ENCODE measurements at places on chromosomes 7 and 10.

DNA sequence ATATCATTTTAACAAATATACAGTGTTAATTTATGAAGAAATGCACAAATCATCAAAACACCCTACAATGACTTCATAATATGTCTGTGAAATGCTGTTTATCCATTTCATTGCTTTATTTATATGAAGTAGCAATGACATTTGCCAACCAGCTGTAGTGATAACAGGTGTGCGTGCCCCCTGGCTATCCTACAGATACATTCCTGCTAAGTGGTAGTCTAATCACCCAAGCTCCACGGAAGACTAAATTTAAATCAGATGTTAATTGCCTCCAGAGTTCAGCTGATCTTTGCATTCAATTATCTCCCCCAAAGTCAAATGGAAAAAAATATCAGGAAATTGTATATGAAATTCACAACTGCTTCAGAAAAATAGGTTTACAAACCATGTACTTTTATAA is 1164.2 kb upstream of the LRRN3 start:
- DNase-seq: no peak

GRCh38 chr10:22438711-22439110 is 93.4 kb downstream of the SPAG6 start:
- DNase-seq: no peak

- no peak for DNase-seq
Measured at GRCh38 chr10:96678725-96679124, 41.6 kb downstream of the PIK3AP1 start.

GRCh38 chr7:135248546-135248945 is 14.9 kb downstream of the STRA8 start:
- DNase-seq: no peak

- DNase-seq: no peak
Measured at GRCh38 chr10:2681891-2682290, 385.5 kb upstream of the PFKP start.

- DNase-seq: no peak
Measured at GRCh38 chr10:124145109-124145870, 51.9 kb upstream of the CHST15 start.

Measured in stimulated activated naive B cell treated with anti-CD40 and anti-IgM and Interleukin-4, amounts not matched to agents 10 μg/mL and 1 μg/mL and 100 μg/mL, for 72 hours (primary cell).